Omental fat pad (tissue), 4 donors: ENCODE measurements at places on chromosomes 11 and 22. TPM values are rescaled to one million over a fixed set of nuclear protein-coding genes. Genes with fewer than 3 reads are reported as not detected.
A peak's percentile ranks its signal among the peaks of the same experiment; 100 is the strongest.

- no peak for DNase-seq
These were observed 561.4 kb upstream of the CCDC90B start for GRCh38 chr11:83847467-83848034.

MPPED1 gene
- total RNA-seq = not detected

GRCh38 chr11:108496643-108497256, 1.4 kb downstream of the POGLUT3 start:
- DNase-seq = no peak

ASCL2 gene
- 0.24 TPM for total RNA-seq

- DNase-seq = peak; percentile 40
These were observed 87.0 kb upstream of the BLID start for GRCh38 chr11:122202951-122203456.

DNA sequence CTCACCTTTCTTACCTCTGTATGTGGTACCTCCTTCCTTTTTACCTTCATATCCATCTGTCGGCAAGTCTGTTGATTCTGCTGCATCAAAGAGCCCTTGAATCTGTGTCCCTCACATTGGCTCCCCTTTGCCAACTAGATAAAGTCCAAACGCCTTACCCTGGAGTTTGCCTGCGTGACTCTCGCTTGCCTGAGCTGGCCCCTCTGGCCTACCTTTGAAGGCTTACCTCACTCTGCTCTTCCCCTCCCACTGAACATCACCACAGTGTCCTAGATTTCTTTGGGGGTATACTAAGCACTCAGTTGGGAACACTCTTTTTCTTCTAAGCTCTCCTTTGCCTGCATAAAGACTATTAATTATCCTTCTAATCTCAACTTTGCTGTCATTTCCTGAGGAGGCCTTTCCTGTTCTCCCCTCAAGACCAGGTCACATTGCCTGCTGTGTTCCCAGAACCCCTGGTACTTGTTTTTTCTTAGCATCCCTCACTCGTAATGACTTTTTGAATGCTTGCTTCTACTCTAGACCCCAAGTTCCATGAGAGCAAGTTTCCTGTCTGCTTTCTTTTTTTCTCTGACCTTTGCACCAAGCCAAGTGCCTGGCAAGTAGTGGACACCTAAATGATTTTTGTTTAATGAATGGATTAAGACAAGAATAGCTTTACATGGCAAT, 67.8 kb upstream of the ADORA2A start:
- no peak for DNase-seq

DNA sequence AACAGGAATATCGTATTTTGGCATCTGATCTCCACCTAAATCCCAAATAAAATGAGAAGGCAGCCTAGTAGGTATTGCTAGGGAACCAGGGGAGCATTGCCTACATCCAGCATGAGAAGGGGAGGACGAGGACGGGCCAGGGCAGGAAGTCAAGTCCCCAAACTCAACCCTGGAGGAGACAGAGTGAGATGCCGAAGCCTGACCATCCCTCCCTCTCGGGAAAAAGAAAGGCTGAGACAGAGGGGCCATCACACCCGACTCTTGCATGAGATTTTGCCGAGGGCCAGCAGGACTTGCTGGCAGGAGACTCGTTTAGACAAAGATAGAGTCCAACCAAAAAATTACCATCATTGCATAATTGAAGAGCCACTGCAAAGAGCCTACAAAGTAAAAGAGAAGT, 50.2 kb upstream of the SPATA19 start:
- peak; percentile 0 for DNase-seq

DNA sequence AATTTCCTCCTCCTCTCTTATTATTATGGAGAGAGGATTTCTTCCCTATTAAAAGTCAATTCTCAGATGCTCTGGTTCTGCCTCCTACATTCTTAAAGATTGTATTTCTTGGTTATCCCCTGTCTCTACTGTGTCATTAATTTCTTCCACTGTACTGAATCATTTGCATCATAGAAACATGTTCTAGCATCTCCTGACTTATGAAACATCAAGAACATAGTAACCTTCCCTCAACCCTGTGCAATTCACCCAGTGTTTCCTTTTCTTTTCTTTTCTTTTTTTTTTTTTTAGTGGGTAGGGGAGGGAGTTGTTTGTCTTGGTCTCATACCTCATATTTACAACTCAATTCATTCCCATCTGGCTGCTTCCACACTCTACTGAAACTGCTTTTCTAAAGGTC, 288.0 kb upstream of the PLET1 start:
- no peak for DNase-seq

RFPL3 gene
- not detected for total RNA-seq

- peak; percentile 71 for DNase-seq
These were observed at the start of gene UEVLD for GRCh38 chr11:18588297-18589252. Gene UEVLD, minus strand, starts transcription at chr11:18588734. Its CDS starts 80 bp downstream, at chr11:18588654.
